ENCODE measurements at places on chromosomes 11 and 22.

GRCh38 chr11:211295-211694 lies 3.8 kb downstream of the RIC8A start:
- DNase-seq: no peak

GRCh38 chr11:124123622-124124021 lies 8.4 kb downstream of the VWA5A start:
- no peak for DNase-seq

GRCh38 chr11:45664376-45665205 lies 831 bp downstream of the CHST1 start:
- no peak for DNase-seq

DNA sequence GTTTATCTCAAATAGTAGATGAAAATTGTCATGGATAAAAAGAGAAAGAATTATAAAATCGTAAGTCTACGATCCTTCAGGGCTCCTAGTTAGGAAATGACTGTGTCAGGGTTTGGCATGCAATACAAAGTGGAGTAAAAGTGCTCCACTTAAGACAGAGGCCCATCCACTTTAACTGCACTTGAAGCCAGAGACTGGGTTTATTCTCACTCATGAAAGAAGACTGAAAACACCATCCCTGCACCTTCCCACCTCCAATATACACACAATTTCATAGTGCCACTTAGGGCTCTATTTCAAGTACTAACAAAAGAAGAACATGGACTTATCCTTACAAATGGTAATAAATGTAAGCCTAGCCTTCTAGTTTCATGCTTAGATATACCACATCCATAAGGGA lies 70.7 kb downstream of the ANO5 start:
- DNase-seq: no peak

- no peak for DNase-seq
These were observed 76.5 kb downstream of the BTBD10 start for GRCh38 chr11:13386567-13386966.

- no peak for DNase-seq
These were observed 6.3 kb downstream of the FXYD2 start for GRCh38 chr11:117818041-117818873.

- no peak for DNase-seq
These were observed 62.5 kb downstream of the SMIM38 start for GRCh38 chr11:69218271-69218682.

- no peak for DNase-seq
These were observed 61.1 kb upstream of the CD44 start for GRCh38 chr11:35077709-35078469.

- no peak for DNase-seq
These were observed 59.1 kb downstream of the SCGB1A1 start for GRCh38 chr11:62477927-62478326.

- no peak for DNase-seq
These were observed 1390.5 kb upstream of the TENM4 start for GRCh38 chr11:80831374-80831773.

- DNase-seq: no peak
These were observed 54.9 kb downstream of the EXT2 start for GRCh38 chr11:44150401-44150800.

- DNase-seq: no peak
These were observed 46.9 kb downstream of the SMIM38 start for GRCh38 chr11:69202511-69203221.

DNA sequence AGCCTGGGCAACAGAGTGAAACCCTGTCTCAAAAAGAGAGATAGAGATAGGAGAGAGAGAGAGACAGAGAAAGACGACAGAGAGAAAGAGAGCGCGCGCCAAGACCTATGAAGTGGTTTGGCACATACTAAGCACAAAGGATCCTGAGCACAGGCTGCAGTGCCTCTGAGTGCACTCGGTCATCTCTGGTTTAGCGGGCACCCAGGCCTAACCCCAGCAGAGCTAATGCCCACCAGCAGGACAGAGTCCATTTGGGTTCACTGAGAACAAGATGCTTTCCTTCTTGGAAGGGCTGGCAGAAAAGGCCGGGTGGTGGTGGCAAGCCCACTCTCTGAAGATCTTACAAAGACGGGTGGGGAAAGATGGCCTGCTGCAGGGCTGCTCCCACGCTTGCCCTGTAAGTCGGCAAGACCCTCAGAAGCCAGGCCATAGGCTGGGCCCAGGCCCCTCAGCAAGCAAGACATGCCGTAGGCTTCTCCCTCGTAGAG lies 3.3 kb downstream of the SCARF2 start:
- DNase-seq: no peak

DNA sequence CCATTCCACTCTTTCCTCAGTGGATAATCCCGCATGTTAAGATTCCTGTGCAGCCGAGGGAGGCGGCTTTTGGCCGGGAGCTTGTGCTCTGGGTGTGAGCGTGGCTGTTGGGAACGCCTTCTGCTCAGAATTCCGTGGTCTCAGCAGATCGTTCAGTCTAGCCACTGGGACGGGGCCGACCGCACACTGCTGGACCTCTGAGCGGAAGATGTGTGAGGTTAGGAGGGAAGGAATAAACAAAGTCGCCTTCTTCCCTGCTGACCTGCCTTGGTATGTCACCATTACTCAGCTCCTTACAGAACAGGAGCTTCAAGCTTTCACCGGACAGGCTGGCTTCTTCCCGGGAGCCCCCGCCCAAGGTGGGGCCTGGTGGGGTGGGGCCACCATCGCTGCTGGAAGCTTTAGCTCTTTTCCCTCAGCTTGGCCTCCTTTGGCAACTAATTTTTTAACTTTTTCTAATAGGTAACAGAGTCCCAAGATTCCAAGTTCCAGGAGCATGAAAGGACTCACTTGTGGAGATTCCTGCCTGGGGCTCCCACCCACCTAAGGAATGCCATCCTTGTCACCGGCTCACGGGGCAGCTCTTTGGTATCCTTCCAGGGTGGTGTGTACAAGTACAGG lies 22.5 kb upstream of the SEPTIN5 start:
- no peak for DNase-seq

DNA sequence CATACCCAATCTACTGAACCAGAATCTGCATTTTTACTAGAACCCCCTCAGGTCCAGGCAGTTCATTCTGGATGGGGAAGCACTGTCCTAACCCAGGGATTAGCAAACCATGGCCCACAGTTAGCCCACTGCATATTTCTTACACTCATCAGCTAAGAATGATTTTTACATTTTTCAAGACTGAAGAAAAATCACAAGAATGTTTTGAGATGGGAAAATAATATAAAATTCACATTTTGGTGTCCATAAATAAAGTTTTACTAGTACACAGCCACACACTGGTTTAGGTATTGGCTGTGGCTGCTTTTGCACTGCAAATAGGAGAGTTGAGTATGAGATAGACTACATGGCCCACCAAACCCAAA lies 59.4 kb downstream of the PPFIBP2 start:
- no peak for DNase-seq

DNA sequence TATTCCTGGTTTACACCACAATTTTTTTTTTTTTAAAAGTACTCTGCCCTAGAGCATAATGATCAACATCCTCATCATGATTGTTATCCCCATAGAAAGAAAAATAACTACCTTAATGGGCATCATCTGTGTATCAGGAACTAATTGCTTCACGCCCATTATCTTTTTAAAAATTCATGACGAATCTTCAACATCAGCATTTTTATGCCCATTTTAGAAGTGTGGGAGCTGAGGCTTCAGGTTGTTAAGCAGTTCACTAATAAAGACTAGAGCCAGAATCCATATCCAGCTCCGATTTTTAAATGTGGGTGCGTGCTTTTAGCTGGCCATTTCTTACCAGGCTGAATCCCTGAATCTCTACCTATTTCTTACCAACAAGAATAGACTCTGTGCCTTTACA lies 92.9 kb upstream of the KCNA4 start:
- no peak for DNase-seq

DNA sequence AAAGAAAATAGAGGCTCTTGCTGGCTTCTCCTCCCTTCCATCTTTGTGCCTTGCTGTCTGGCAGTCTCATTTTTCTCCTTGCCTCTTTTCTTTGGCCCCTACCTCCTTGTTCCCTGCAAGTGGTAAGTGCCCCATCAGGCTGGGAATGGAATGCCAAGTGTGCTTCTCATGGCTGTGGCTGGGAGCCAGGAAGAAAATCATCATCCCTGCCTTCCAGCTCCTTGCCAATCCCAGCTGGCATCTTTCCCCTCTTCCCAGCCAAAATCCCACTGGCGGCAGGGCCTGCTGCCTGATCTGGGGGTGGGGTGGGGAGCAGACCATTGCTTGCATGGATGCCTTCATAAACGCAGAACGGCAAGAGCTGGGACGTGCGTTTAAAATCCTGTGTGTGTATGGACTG lies 27.0 kb upstream of the SLC25A18 start:
- DNase-seq: no peak

GRCh38 chr11:18780896-18781295 lies 10.7 kb downstream of the PTPN5 start:
- DNase-seq: no peak

DNA sequence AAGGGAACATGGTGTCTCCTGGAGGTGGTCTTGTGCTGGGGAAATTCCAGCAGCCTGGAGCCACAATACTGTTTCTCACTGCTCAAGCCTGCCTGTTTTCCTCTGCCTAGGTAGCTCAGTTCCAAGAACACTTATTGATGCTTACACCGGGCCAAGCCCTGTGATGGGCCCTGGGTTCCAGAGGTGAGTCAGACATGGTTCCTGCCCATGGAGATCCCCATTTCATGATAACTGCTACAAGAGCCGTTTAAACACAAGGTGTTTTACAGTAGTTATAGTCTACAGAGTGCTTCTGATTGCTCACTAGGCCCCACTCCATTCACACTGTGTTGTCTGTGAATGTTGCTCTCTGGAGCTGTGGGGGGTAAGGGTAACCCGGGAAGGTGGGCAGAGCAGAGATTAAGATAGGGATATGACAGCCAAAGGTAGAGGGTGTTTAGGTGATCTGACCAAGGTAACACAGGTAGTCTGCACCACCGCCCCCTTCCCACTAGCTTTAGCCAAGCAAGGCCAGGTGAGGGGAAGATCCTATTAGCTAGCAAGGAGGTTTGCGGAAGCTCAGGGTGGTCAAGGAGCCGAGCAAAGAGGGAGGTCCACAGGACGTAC lies 696 bp upstream of the MICAL2 start:
- DNase-seq: no peak

- DNase-seq: no peak
These were observed 105.2 kb downstream of the ZNF280B start for GRCh38 chr22:22403306-22403705.

Data from NCI-H1436 treated with DMSO at 0.1 percent for 48 hours (cell line).